ENCODE measurements at places on chromosomes 1 and 21.

GRCh38 chr1:93616221-93616995 is 65.2 kb downstream of the BCAR3 start:
- no peak for DNase-seq

DNA sequence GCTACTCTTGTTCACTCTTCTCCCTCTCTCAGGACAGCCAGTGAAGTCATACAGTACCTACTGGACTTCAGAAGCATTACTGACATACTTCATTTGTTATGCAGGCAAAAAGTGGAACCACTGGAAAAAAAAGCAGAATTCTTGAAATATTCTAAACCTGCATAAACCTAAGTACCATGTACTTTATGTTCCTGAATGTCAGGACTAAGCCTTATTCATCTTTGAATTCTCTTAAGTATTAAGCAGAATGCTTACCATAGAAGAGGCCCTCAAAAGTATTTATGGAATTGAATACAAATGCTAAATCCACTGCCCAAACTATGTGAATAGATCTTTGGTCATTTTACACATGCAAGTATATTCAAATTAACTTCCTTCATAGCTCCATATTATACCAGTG is 7.8 kb downstream of the PSMB2 start:
- DNase-seq: no peak

DNA sequence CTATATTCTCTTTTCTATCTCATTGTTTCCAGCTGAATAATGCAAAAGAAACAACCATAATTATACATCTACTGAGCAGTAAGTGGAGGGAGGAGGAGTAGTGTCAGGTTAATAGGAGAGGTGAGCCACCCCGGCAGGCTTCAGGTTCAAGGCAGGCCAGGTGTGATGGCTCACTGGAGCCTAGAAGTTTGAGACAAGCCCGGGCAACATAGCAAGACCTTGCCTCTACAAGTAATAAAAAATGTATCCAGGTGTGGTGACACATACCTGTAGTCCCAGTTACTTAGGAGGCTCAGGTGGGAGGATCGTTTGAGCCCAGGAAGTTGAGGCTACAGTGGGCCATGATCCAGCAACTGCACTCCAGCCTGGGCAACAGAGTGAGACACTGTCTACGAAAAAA is 1.9 kb upstream of the DIP2A start:
- no peak for DNase-seq

- no peak for DNase-seq
These were observed 182.5 kb downstream of the AKT3 start for GRCh38 chr1:243667591-243667990.

- DNase-seq: no peak
These were observed 829 bp downstream of the PEA15 start for GRCh38 chr1:160206036-160206389.
